ENCODE measurements at places on chromosomes 1 and 21.

DNA sequence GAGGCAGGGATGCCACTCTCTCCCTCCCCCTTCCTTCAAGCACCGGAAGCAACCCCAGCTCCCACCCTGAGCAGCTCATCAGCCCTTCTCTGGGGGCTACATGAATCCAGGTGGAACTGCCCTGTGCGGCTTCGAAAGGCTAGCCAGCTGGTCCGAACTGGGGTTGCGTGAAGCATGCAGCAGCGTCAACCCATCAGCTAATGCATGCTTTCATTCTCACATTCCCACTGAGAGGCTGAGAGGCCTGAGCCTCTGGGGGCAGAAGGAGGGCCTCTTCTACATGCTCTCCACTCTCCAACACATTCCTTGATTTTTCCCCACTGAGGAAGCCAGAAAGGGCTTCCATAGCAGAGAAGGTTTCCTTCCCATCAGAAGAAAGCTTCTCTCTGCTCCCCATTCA is 5.6 kb downstream of the RXRG start:
- DNase-seq = no peak

DNA sequence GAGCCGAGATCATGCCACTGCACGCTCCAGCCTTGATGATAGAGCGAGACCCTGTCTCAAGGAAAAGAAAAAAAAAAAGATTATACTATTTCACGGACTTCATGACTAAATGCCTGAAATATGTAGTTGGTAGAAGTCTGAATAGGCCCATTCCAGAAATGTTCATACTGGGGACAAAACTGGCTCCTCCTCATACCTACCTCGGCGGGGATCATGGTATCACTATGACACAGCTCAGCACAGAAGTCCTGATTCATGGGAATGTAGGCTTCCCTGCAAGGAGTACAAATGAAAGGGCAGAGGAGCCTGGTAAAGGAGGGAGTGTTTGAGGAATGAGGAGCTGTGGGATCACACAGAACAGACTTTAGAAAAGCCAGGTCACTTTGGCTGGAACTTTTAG is 5.0 kb downstream of the SPATA46 start:
- no peak for DNase-seq

- DNase-seq = no peak
Measured at GRCh38 chr21:17699524-17700189, 87.0 kb upstream of the BTG3 start.

DNA sequence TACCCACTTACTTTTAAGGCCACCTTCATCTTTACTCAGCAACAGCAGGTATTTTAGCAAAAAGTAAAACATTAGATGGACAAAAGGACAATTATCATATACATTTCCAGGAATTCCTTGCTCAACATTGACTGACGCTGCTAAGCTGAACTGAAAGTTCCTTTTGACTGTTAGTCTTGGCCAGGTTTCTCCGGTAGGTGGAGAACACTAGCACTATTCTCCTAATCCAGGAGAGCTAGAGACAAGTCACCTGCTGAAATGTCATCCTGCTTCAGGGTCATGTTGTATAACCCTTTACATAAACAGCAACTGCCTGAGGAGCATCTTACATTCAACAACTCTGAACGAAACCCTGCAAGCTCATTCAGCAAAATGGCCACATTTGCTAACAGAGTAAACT is 109.0 kb upstream of the ESRRG start:
- DNase-seq = no peak

GRCh38 chr1:9676815-9677393 is 25.4 kb downstream of the PIK3CD start:
- DNase-seq = no peak

- DNase-seq = peak; percentile 19
Measured at GRCh38 chr21:39885119-39885848, 18.0 kb downstream of the PCP4 start.

- no peak for DNase-seq
Measured at GRCh38 chr1:36562181-36562685, 79.5 kb upstream of the CSF3R start.

- DNase-seq = no peak
Measured at GRCh38 chr1:201573030-201573429, 34.1 kb downstream of the NAV1 start.

DNA sequence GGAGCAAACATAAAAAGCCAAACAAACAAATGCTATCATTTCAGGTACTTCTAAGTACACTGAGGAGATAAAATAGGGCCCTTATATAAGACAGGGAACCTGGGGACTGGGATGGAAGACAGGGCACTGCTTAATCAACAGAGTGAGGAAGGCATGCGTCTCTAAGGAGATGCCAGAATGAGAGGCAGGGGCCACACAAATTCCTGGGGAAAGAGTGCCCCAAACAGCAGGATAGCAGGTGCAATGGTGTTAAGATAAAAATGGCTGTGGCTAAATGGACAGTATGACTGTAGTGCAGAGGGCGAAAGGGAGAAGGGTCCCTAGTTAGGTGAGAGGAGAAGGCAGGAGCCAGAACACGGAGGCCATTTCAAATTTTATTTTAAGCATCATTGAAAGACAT is 113.9 kb downstream of the ZBTB18 start:
- no peak for DNase-seq

GRCh38 chr1:200079232-200079940 is 51.9 kb downstream of the NR5A2 start:
- DNase-seq = no peak

DNA sequence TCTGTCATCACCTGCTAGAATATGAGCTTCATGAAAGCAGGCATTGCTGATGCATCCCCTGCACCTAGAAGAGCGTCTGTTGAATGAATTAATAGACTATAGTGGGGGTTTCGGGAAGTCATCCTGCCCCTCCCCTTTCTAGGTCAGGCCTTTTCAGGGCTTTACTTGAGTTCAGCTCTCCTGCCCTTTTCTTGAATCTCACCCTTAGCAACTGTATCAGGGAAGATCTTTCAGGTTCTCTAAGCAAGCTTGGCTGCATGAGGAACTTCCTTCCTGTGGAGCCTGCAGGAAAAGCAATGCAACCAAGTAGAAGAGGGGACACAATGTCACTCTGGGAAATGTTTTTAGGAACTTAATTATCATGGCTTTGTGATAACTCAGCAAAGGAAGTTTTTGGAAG is 27.2 kb upstream of the KIAA0040 start:
- DNase-seq = no peak

GRCh38 chr1:56538532-56538931 is 40.8 kb downstream of the PLPP3 start:
- no peak for DNase-seq

DNA sequence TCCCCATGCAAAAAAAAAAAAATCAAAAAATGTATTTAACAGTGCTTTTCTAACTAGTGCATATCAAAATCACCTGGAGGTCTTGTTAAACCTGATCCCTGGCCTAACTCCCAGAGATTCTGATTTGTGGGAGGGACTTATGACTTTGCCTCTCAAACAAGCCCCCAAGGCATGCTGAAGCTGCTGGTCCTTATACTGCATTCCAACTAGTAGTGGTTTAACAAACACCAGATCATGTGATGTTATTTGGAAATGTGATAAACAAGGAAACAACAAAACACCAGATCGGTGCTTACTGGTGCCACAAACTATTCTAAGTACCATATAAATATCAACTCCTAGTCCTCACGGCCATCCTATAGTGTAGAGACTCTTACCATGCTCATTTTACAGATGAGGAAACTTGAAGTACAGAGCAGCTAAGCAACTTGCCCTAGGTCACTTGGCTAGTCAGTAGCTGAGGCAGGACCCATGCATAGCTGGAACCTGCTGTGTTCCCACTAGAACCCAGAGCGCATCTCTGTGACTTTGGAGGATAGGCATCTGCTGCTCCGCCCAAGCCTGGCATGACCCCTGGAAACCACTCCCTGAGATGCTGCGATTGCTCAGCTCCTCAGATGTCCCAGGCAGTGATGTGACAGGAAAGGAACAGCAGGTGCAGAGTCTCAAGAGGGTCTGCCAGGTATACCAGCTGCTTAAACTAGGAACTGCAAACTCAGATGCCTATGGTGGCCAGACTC is 38.1 kb downstream of the SOX13 start:
- DNase-seq = no peak

DNA sequence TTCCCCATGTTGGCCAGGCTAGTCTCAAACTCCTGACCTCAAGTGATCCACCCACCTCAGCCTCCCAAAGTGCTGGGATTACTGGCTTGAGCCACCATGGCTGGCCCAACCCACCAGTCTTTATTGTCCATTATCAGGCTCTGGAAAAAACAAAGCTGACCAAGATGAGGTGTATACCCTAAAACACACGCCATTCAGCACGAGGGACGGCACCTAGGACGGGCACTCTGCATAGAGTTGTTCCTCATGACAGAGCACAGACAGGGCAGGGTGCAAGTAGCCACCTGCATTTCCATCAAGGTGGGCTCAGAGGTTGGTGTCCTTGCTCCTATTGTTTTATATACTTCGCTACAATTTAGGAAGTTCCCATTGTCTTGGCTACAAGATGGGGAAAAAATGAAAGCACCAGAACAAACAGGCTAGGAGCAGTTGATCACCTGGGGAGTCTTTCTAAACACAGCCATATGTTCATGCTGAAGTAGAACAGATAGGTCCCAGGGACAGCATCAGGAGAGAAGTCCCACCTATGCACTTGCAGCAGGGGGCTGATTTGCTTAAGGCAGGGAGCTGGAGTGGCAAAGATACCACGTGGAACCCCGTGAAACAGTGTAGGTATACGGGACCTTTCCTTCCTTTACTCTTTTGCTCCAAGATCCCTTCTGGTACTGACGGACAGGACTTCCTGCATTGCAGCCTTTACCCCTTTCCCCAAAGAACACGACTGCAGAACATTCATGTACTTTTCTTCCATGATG is 4.5 kb downstream of the KRTCAP2 start:
- DNase-seq = no peak

- no peak for DNase-seq
Measured at GRCh38 chr1:44557778-44558177, 116.5 kb downstream of the TMEM53 start.

DNA sequence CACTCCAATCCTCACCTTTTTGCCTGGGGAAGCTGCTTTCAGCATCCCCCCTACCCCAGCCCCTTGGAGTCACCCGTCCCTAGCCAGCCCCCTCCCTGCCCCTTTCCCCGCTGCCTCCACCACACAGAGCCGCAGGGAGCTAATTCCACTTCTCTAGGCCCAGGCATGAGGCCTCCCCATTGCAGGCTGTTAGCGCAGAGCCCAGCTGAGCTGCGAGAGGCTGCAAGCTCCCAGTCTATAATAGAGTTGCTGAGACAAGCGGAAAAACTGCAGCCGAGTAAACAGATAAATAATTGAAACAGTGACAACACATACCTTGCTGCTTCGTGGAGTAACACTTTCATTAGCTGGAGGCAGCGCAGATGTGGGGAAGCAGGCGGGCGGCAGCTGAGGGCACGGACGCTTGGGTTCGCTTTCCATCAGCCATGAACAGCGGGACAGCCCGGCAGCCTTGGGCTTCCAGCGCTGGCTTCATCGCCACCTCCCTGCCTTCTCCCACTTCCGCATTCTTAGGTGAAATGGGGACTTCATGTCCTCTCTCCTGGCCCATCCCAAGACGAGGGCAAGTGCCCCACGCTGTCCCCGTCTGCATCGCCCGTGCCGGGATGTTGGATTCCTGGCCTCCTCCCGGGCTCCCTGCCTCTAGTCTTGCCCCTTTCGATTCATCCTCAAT is 183.3 kb downstream of the IGSF21 start:
- no peak for DNase-seq

GRCh38 chr1:173415490-173415889 is 61.6 kb upstream of the PRDX6 start:
- no peak for DNase-seq

- DNase-seq = no peak
Measured at GRCh38 chr1:206866062-206866461, 639 bp downstream of the IL20 start.

DNA sequence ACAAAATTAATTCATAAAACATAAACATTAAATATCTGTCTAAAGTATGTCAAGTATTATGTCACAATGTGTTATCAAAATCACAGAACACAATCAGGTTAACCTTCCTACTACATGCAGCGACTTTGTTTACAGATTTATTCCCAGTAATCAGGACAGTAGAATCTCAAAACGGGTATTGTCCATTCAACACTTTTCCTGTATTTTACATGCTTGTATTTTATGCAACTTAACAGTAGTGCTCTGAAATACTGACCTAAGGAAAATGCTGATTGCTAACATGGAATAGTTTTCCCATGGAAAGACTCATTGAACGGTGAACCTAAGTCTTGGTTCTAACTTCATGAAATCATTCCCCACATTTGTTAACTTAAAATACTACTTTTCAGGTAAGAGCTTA is 2.3 kb downstream of the SERBP1 start:
- DNase-seq = no peak

- DNase-seq = no peak
Measured at GRCh38 chr1:46532095-46532494, 19.4 kb downstream of the KNCN start.

DNA sequence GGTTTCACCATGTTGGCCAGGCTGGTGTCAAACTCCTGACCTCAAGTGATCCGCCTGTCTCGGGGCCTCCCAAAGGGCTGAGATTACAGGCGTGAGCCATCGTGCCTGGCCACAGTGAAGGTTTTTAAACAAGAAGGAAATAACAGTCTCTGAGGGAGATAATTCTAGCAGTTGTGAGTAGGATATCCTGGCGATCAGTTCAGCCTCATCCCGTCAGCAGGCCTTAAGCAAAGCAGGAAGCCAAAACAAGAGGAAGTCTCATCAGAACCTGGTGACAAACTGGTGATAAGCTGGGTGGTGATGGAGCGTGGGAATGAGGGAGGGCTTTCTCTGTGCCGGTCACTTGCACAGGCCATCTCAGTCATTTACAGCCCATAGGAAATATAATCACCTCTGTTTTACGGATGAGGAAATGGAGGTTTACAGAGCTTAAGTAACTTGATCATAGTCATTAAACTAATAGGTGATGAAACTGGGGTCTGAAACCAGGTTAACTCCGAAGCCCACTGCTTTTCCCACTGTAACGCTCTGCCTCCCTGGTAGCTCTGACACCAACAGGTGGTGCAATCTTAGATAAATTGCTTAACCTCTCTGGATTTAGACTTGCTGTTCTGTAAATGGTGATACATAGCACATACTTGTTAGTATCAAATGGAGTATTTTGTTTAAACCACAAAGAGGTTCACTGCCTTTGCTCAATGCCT is 40.8 kb upstream of the A3GALT2 start:
- no peak for DNase-seq

GRCh38 chr1:176857632-176858031 is 306.9 kb downstream of the ASTN1 start:
- no peak for DNase-seq

All from nucleus accumbens (tissue), 56 donors.